ENCODE measurements at places on chromosomes 1 and 21.

DNA sequence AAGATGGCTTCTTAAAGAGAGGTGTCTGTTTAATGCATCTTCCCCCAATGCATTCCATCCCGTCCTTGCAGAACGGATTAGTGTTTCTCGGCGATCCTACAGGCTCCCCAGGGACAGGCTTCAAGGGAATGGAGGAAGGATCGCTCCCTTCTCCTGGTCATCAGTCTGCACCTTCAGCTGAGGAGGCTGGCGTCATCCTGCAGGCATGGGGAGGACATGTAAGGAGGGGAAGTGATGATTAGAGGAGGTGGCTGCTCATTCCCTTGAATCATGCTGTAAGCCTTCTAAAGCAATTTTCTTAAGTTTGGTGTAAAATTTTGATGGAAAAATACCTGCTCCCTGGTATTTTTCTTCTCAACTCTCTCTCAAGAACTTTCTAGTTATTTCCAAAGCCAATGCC lies 603.6 kb downstream of the NPHP4 start:
- no peak for DNase-seq

- DNase-seq: no peak
These were observed 37.3 kb downstream of the CDC42 start for GRCh38 chr1:22089787-22090186.

GRCh38 chr1:59565611-59566410 lies 248.9 kb upstream of the HOOK1 start:
- DNase-seq: no peak

GRCh38 chr1:207239874-207240273 lies 81.6 kb upstream of the CD55 start:
- no peak for DNase-seq

- no peak for DNase-seq
These were observed 93.7 kb downstream of the HHIPL2 start for GRCh38 chr1:222454186-222454585.

GRCh38 chr1:107450899-107451664 lies 310.2 kb downstream of the NTNG1 start:
- DNase-seq: no peak

DNA sequence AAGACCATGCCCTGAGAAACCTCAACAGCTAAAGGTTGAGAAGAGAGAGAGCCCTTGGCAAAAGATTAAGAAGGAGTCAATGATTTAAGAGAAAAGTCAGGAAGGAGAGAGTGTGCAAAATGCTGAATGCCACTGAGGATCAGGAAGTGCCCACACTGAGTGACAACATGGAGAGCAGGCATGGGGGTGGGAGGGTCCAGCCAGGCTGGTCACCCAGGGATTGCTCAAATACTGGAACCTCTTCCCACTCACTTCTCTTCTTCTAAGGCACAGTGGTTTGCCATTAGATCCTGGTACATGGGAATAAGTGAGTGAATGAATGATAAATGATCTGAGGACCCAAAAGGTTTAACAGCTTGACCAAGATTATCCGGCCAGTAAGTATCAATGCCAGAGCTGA lies 11.1 kb downstream of the PRR9 start:
- DNase-seq: no peak

DNA sequence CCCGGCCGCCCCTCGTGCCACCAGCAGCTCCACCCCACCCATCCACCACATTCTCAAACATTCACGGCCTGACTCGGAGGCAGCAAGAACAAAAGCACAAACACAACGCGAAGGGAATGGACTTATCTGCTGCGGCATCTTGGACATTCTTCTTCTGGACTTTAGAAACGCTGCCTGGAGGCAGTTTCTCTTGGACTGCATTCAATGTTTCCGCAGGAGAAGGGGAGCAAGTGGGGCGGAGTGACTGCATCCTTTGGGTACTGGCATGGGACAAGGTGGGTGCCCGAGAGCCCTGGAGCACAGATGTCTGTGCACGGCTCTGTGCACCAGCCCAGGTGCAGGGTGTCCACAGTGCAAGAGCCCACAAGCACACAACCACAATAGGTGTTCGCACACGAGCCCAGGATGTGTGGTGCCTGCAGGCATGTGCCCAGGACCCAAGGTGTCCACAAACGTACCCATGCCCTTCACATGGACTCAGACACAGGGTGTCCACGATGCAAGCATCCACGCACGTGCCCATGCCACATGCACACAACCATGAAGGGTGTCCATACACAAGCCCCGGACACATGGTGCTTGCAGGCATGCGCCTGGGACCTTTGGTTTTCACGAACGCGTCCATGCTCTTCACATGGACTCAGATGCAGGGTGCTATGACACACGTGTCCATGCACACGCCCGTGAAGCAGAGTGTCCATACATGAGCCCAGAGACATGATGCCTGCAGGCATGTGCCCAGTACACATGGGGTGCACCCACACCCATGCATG lies 53.6 kb downstream of the WNT9A start:
- no peak for DNase-seq

- DNase-seq: no peak
These were observed 3.1 kb downstream of the CSF3R start for GRCh38 chr1:36479505-36480051.

- no peak for DNase-seq
These were observed 206.6 kb downstream of the HLX start for GRCh38 chr1:221085701-221086375.

DNA sequence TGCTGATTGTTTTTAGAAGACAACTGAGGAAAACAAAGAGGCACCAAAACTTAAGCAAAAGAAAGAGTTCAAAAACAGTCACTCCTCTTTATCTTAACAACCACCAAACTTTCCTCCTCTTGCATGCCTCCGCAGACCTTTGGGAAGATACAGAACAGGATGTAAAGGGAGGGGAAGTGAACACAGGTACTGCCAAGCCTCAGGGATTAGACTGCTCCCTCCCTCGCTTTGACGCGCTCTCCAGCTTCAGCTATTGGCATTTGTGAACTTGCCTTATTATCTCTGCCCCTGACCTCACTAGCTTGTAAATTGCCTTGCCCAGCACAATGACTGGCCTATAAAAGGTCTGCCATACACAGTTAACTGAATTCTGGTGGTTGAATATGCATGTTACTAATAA lies 4.8 kb upstream of the SRP9 start:
- no peak for DNase-seq

DNA sequence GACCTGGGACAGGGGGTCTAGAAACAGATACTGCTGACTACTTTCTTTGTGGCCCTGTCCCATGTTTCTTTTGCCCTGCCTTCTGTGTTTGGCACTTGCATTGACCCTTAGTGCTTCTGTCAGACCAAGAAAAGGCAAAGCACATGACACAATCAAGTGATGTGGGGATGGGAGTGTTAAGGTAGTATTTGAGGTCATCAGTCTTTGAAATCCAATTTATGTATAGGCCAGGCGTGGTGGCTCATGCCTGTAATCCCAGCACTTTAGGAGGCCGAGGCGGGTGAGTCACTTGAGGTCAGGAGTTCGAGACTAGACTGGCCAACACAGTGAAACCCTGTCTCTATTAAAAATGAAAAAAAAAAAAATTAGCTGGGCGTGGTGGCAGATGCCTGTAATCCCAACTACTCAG lies 26.0 kb downstream of the SERBP1 start:
- DNase-seq: no peak

DNA sequence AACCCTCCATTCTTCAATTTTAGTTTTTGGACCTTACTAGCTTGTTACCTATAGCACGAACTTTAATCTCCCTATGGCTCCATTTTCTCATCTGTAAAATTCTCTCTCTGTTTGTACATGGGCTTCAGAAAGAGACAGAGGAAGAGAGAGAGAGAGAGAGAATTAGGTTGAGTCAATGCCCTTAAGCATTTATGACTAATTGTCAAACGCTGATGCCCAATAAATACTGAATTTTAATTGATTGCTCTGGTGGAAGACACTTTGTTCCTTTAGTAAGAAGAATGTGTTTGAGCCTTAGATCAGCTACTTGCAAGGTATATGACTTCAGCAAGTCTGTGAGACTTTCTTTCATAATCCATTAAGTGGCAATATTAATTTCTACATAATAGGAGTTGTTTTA lies 743.1 kb upstream of the ADGRL4 start:
- DNase-seq: no peak

- no peak for DNase-seq
These were observed 107.8 kb downstream of the TMEM53 start for GRCh38 chr1:44566281-44567046.

GRCh38 chr21:42561762-42562650 lies 48.4 kb downstream of the SLC37A1 start:
- no peak for DNase-seq

- no peak for DNase-seq
These were observed 124.8 kb downstream of the DISC1 start for GRCh38 chr1:231751415-231751814.

DNA sequence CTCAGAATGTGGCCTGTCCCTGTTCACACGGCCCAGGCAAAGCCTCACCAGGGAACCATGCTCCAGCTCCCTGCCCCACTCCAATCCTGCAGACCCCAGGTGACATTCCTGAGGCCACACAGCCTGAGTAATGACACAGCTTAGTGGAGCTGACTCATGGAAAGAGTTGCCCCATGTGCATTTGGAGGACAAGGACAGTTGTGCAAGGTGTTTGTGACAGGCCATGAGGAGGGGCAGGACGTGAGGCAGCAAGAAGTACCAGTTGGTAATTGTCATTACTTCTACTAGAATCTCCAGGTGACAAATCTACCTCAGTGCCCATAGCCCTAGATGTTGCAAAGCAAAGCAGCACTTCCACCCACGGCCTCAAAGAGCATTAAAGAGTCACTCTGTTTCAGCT lies 15.2 kb downstream of the PRR9 start:
- DNase-seq: no peak

- no peak for DNase-seq
These were observed 159.1 kb downstream of the NFIA start for GRCh38 chr1:61241411-61241838.

GRCh38 chr1:93353286-93353685 lies 7.6 kb downstream of the DR1 start:
- no peak for DNase-seq

- DNase-seq: no peak
These were observed 5.9 kb downstream of the USP24 start for GRCh38 chr1:55209247-55209646.

DNA sequence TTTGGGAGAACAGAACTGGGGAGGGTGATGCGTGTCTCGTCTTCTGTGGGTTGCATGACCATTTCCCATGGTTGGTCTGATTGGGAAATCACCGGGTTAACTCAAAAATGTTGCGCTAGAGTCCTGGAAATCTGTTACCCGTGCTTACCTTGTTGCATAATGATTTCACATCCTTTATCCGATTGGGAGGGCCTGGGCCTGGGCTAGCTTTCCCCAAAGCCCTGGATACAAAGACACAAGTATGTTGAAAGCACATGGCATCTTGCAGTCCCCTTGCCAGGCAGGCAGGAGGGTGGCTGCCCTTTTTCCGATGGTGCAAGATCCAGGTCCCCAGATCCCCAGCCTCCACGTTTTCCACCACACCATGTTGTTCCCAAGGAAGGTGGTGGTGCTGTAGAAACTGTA lies 582 bp downstream of the TRPM2 start:
- DNase-seq: no peak

- DNase-seq: no peak
These were observed 133.4 kb downstream of the PLPPR5 start for GRCh38 chr1:98870959-98871903.

DNA sequence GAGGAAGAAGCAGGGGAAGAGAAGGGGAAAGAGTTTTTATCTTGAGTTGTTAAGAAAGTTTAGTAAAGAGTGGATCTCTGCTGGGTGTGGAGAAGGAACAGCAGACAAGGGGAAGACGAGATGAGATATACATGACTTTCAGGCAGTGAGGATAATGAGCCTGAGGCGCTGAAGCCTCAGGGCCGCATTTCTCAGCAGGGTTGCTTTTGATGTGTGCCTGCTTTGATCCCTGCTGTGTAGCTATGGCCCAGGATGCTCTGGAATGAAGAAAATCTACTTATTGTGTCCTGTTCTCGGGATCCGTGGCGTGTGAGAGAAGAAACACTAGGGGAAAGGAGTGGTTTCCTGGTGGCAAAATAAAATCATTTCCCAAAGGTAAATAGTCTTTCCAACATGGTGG lies 15.1 kb upstream of the RPE65 start:
- DNase-seq: no peak

DNA sequence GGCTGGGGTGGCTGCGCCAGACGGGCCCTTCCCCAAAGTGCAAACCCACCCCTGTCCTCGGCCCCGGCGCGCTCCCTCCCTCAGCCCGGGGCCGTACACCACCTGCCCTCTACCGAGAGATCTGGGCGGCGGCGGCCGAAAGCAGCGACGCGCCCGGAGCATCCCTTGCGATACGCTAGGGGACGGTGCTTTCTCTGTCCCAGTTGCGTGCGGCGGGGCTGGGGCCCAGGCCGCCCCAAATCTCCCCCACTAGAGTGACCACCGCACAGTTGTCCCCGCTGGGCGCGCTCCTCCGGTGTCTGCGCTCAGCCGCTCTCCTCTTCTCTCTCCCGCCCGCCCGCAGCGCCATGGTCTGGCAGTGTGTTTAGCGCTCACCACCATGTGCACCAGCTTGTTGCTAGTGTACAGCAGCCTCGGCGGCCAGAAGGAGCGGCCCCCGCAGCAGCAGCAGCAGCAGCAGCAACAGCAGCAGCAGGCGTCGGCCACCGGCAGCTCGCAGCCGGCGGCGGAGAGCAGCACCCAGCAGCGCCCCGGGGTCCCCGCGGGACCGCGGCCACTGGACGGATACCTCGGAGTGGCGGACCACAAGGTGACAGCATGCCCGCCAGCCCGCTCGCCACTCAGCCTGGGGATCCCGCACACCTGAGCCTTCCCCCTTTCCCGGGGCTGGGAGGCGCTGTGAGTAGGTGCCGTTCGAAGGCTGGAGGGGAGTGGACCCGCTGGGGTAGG lies 1.0 kb downstream of the ST6GALNAC5 start:
- no peak for DNase-seq

Measured in stimulated activated CD8-positive, alpha-beta memory T cell treated with anti-CD3 and anti-CD28 coated beads, Interleukin-7, amount 100 ng/mL, for 1 hour (primary cell).